Activated T-helper 1 cell treated with Interleukin-2 at 50 U/mL for 16 hours (primary cell): ENCODE measurements at places on chromosomes 6 and 20.

- no peak for DNase-seq
Observed at GRCh38 chr6:97465877-97466561, 183.0 kb upstream of the MMS22L start.

DNA sequence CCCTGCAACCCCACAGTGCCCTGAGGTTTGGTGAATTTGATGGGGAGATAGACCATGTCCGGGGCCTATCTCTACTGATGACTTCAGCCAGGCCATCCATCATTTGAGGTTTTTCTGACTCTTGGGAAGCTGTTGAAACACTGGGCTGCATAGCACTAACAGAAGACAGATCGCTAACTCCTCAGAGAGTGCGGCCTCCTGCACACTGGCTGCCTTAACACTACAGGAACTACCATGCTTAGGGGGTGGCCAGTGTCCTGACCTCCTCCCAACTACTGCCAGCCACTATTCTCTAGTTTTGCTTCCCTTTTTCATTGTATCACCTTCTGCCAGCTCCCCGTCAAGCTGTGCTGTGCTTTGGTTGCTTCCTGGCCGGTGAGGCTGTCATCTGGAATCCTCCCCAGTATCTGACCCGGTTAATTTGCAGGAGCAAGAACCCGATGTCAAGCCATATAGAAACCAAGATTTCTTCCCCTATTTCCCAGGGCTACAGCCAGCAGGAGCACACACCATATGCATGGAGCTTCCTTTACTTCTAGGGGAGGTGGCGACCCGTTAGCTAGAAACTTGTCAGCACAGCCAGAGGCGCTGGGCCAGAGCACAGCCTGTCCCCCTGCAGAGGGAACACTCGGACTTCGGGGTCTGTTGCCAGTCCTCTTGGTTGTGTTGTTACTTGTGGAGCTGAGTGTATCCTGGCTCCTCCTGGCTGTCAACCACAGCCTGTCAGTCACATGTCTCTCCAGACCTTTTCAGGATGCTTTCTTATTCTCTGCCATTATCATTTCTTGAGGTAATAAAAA is 57.3 kb upstream of the TRAF3IP2 start:
- no peak for DNase-seq

- DNase-seq, result no peak
Observed at GRCh38 chr6:9482030-9482738, 932.7 kb downstream of the TFAP2A start.

DNA sequence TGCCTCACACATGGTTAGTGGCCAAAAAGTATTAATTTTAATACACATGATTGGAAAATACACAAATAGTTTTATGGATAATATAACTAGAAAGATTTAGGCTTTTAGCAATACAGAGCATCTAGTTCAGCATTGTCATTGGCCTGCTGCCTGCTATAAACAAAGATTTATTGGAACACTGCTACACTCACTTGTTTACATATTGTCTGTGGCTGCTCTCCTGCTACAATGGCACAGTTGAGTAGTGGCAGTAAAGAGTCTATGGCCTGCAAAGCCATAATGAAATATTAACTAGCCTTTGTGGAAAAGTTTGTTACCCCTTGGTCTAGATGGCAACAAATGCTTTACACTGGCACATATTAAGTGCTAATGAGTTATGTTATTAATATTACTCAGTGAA is 37.8 kb downstream of the ZNF451 start:
- no peak for DNase-seq

DNA sequence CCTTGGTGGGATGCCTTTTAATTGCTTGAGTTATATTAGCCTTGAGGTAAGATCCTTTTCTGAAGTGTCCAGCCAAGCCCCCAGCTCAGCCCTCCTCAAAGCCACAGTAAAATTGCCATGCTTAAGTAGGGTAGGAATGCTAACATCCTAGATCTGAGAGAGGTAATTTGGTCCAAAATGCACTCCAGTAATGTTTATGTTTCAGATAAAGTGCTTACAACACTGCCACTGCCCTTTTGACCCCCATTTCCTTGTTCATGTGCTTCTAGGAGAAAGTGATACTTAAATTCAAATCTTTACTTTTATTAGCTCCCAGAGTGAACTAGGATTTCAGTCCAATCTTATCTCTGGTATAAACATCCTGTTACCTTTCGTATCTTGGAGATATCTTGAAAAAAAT is 318.0 kb downstream of the BMP2 start:
- no peak for DNase-seq

DNA sequence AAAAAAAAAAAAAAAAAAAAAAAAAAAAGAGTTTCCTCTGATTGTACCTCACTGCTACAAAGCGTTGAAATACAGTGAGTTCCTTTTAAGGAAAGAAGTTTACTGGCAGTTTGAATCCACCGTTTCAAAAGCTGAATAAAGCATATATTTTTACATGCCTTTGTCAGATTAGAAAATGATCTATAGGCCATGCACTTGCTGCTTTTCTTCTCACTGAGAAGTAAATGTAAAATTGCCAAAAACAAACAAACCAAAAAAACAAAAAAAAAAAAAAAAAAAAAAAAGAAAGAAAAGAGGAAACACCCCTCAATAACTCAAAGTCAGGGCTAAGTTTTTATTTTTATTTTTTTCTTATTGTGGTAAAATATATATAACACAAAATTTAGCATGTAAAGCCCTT is 81.9 kb downstream of the LYRM4 start:
- no peak for DNase-seq

GRCh38 chr20:12074111-12074655 is 156.5 kb downstream of the BTBD3 start:
- DNase-seq, result no peak

- DNase-seq, result no peak
Observed at GRCh38 chr20:20872428-20872827, 160.0 kb upstream of the RALGAPA2 start.

GRCh38 chr6:38056361-38056760 is 236.8 kb downstream of the ZFAND3 start:
- no peak for DNase-seq

GRCh38 chr6:79946272-79947190 is 822 bp downstream of the ELOVL4 start:
- DNase-seq, result no peak

DNA sequence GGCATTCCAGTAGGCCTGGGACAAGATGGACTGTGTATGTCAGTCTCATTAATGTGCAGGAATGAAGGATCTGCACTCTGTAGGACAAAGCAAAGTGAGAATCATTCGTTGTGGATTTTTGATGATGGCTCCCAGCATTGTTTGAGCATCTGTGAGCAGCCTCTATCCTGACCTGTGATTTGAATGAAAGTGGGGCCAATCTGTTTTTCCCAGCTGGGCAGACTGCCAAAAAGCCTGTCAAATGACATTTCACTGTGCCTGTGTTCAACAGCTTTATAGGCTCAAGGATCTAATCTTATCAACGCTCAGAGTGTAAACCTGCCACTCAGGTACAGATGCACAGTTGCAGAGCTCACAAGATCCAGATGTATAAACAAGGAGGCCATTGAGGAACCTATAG is 86.7 kb upstream of the SYNDIG1 start:
- no peak for DNase-seq

GRCh38 chr6:13089296-13089994 is 238.9 kb downstream of the TBC1D7 start:
- DNase-seq, result no peak

- DNase-seq, result no peak
Observed at GRCh38 chr6:132490478-132491204, 22.3 kb downstream of the STX7 start.

DNA sequence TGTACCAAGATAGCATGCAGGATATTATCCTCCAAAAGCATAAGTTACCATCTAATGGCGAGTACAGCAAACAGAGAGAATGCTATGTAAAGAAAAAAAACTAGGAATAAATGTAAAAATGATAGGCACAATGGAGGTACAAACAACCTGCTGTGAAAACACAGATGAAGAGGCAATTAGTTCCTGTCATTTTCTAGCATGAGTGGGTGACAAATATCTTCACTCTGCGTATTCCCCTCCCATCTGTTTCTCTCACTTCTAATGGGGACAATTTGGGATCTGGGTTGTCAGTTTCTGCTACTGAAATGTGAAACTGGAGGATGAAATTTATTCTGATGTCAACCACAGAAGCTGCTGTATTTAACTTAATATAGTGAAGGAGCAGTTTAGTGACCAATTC is 11.7 kb upstream of the PTPRK start:
- DNase-seq, result no peak

DNA sequence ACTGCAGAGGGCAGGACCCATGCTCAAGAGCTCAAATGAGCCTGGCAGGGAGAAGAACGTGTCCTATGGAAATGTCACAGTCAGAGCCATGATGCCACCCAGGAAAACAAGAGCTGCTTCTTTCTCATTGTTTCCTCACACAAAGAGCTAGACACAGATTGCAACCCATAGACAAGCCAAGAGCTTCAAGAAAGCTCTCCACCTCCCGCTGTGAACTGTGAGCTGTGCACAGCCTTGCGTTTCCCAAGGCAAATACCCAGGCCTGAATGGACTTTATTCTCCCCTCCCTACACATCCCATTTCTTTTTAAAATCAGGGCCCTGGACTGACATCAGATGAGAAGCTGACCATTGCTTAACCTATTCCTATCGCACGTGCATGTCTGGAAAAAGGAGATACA is 388.8 kb downstream of the RNGTT start:
- no peak for DNase-seq

DNA sequence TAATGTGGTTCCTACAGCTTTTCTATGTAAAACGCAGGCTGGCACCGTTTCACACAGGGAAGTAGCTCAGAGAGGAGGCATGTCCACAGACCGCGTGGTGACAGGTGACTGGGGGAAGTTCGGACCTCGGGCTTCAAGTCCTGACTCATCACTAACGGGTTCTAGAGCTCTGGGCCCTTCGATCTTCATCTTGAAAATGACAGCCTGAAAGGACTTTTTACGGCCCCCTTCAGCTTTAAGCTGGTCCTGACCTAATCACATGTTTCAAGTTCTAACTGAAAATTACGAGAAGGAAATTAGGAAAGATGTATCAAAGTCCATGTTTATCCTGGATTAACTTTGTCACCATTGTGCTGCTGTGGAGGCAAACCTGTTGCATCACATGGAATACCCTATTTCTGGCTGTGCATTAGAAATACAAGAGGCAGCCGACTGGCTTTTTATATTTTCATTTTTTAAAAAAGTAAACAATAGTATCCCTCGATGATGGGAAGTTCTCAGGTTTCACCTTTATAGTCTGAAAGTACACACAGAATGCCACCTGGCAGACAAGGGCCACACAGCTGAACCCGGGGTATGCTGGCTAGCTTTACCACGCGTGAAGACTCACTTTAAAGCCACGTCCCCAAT is 2.0 kb downstream of the MAN1A1 start:
- peak; percentile 2 for DNase-seq

DNA sequence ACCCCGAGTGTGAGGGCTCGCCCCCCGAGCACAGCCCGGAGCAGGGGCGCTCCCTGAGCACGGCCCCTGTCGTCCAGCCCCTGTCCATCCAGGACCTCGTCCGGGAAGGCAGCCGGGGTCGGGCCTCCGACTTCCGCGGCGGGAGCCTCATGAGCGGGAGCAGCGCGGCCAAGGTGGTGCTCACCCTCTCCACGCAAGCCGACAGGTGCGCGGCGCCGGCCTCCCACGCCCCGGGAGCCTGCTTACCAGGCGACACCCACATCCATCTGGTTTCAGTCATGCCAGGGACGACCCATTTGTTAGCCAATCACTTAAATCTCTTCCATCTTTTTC is 73.5 kb upstream of the PBOV1 start:
- no peak for DNase-seq

- no peak for DNase-seq
Observed at GRCh38 chr20:24163506-24163905, 174.9 kb upstream of the GGTLC1 start.

DNA sequence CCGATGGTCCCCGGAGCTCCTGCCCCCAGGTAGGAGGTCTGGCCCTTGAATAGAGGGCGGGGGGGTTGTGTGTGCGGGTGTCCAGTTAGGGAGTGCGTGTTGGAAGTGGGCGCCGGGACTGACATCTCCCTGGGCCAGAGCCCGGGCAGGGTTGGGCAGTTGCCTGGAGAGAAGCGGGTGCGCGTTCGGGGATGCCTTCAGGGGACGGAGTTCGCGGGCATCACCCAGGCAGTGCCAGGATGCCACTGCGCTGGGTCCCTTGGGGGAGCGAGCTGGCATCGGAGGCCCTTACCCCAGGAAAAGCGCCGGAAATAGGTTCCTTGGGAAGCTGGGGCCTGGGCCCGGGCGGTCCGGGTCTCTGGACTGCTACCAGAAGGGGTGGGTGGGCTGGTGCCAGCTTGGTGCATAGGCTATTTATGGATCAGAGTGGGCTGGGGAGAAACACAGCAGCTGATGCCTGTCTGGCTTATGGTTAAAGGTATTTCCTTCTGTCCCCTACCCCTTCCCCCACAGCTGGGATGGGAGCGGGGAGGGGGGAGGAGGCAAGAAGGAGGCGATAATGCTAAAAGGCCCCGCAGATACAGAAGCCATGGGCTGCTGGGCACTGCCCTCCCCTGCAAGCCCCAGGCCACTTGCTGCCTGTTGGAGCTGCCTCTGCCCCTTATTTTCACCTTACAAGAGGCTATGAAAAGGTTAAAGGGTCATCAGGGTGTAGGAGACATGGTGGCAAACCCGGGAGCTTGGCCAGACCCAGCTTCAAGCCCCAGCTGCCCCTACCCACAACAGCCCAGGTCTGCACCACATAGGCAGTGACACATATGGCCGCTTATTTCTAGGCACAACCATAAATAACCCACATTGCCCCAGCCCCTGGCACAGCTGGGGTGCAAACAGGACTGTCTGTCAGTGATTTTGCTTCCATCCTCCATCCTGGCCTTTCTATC is 638 bp downstream of the PACSIN1 start:
- DNase-seq, result no peak

DNA sequence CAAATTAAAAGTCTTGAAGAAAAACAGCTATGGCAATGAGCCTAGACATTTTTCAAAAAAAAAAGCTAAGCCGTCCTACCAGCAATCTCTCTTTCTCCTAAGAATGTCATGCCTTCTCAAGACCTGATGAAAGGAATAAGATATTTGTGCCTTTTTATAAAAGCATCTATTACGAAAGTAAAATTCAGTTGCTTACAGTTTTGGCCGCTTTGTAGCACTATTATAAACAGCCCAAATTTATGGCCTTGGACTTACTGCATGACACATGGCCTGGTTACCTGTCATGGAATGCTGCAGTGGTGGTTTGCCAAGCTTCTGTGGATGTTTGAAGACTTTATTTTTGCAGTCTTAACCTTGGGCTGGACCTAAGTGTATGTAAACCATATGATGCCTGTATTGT is 22.2 kb upstream of the VAPB start:
- no peak for DNase-seq

DNA sequence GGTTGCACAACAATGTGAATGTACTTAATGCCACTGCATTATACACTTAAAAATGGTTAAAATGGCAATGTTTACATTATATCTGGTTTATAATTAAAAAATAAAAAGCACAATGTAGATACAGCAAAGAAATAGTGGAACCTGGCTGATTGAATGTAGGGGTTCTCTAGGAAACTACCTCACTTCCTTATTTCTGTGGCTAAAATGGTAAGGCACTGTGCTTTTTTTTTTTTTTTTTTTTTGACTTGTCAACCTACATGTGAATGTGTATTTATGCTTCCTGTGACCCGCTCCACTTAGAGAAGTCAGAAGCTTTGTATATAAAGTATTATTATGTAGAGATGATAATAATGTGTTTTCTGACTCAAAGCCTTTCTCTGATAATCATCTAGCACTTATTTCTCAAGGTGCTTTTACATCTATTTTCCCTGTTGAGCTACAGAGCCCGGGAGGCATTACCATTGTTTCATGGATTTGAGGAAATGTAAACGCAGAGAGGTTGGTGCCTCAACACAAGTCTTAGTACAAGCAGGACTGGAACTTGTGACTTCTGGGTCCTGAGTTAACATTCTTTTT is 55.0 kb downstream of the SOX4 start:
- no peak for DNase-seq

GRCh38 chr6:25253351-25253750 is 25.8 kb upstream of the CARMIL1 start:
- DNase-seq, result no peak
